ENCODE measurements at places on chromosomes 1 and 21. TPM values are rescaled to one million over a fixed set of nuclear protein-coding genes. Genes with fewer than 3 reads are reported as not detected.

OR2L2 gene
- 0.07 TPM for total RNA-seq

C1orf21 gene
- total RNA-seq, result 2.5 TPM

BCL2L15 gene
- total RNA-seq, result 0.40 TPM

HAO2 gene
- total RNA-seq, result not detected

DNA sequence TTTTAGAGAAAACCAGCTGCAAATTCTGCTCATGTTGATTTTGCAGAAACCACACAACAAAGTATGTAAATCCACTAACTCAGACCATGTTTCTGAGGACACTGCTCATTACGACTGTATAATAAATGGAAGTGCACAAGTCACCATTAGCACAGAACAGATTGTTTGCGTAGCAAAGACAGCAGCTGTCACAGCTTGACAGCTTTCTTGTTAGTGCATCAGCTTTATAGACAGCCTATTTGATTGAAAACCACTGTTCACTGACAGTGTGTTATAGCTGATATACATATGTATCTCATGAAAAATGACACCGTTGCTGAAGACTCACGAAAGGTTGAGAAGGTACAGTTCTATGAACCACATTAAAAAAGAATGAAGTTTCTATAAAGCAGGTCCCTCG lies 560.2 kb upstream of the ZRANB2 start:
- no peaks in the 10 kb centered on the region for H3K4me1 ChIP-seq
- no peak overlapping the region for H3K27ac ChIP-seq
- no peak overlapping the region for H3K4me3 ChIP-seq
- no peaks in the 10 kb centered on the region for H3K27me3 ChIP-seq
- no peaks in the 10 kb centered on the region for H3K36me3 ChIP-seq

DNA sequence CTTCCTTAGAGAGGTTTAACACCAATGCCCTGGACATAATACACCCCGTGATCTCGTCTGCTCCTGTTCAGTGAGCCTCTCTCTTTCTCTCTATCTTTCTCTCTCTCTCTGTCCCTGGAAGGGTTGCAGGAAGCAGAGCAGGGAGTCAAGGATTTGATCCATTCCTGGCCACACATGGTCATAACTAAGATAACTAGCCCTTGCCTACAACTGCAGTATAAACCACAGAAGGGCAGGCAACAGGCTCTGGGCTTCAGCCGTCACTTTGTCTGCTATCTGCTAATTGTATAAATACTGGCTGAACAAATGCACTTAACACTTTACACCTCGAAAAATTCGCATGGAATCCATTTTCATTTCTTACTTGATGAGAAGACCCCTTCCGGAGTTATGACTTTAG lies 357.5 kb upstream of the RUNX1 start:
- H3K36me3 ChIP-seq, result no peaks in the 10 kb centered on the region
- H3K27me3 ChIP-seq, result peaks cover 7% of the 10 kb centered on the region
- peaks cover 8% of the 10 kb centered on the region for H3K4me1 ChIP-seq
- no peak for DNase-seq

GRCh38 chr1:27327964-27328363 lies 6.0 kb downstream of the TMEM222 start:
- DNase-seq, result no peak
- H3K27me3 ChIP-seq, result no peaks in the 10 kb centered on the region
- H3K27ac ChIP-seq, result no peak overlapping the region
- H3K36me3 ChIP-seq, result peaks cover 47% of the 10 kb centered on the region
- peaks cover 51% of the 10 kb centered on the region for H3K4me1 ChIP-seq

DNA sequence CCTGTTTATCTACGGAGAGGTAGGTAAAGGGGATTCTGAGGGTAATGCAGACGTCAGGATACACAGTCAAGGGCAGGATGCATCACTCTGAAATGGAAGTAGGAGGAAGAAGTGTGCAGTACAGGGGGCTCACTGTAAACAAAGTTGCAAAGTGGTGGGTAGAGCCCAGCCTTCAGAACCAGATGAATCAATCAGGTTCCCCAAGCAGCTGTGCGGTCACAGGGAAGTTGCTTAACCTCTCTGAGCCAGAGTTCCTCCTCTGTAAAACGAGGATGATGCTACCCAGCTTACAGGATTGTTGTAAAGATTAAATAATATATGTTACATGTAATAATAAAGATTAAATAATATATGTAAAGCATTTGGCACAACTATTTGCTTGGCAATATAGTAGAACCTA lies 13.5 kb upstream of the MYOM3 start:
- H3K4me3 ChIP-seq, result no peak overlapping the region
- H3K27ac ChIP-seq, result no peak overlapping the region
- no peaks in the 10 kb centered on the region for H3K36me3 ChIP-seq
- no peaks in the 10 kb centered on the region for H3K4me1 ChIP-seq
- H3K27me3 ChIP-seq, result peaks cover 3% of the 10 kb centered on the region
- no peak for DNase-seq

- peaks cover 11% of the 10 kb centered on the region for H3K27me3 ChIP-seq
- no peak overlapping the region for H3K4me3 ChIP-seq
- H3K36me3 ChIP-seq, result no peaks in the 10 kb centered on the region
Measured at GRCh38 chr1:65467536-65467935, 47.1 kb downstream of the LEPR start.

Data from activated CD4-positive, alpha-beta T cell treated with anti-CD3 and anti-CD28 coated beads, Interleukin-2, amount 10 ng/mL, durations not matched to agents 24 days and 14 days (primary cell).